Activated CD8-positive, alpha-beta memory T cell treated with anti-CD3 and anti-CD28 coated beads, Interleukin-2, amount 50 U/mL, for 48 hours (primary cell): ENCODE measurements at places on chromosomes 2 and 18.
A peak's percentile ranks its signal among the peaks of the same experiment; 100 is the strongest.

DNA sequence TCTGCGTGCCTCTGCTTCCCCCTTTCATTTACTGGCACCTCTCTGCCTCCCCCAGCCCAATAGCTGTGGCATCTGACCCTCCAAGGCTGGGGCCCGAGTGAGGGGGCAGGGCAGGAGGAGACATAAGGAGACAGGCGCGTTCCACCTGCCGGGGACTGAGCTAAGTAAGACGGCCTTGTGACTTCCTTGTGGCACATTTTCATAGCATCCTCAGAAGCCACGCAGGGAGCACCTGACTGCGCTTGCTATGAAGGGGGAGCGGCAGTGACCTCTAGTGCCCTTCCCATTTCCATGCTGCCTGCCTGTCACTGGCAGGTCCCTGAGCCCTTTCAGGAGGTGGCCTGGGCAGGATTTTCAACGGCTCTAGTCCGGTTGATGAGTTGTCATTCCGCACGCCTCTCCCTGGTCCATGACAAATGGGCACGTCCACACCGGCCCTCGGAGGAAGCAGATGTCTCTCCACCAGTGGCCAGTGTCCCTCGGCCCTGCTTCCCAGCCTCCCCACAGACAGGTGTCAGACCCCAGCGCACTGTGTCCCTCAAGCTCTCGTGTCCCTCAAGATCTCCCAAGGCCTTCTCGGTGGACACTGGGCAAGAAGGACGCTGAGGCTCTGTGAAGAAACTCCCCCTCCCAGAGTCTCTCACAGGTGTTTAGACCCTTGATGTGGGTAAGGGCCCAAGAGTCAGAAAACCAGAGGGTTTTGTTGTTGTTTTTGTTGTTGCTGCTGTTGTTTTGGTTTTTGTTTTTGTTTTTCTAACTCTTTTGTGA lies 42.7 kb downstream of the CYP26B1 start:
- DNase-seq: peak; percentile 15

DNA sequence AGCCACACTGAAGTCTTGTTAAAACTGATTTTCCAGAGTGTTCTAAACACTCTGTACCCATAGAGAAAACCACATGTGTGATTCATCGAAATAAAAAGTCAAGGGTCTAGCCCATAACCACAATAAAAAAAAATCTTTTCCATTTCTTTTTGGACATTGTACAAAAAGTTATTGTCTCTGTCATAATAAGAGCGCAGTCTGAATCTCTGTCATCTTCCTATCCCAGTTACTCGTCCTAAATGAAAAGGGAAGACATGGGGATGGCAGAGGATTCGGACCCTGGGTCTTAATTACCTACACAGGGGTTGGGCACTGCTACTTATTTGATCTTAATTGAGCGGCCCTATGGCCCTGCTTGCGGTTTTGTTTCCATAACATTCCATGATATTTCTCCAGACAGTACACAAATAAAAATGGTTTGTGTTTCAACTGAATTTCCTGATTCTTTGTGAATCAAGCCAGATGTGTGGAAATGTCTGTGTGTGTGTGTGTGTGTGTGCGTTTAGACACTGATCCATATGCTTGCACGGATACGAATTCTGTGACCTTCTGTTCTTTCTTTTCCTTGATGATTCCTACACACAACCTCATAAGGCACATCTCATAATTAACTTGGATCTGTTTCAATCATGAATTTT lies 133.4 kb upstream of the SPATS2L start:
- no peak for DNase-seq

DNA sequence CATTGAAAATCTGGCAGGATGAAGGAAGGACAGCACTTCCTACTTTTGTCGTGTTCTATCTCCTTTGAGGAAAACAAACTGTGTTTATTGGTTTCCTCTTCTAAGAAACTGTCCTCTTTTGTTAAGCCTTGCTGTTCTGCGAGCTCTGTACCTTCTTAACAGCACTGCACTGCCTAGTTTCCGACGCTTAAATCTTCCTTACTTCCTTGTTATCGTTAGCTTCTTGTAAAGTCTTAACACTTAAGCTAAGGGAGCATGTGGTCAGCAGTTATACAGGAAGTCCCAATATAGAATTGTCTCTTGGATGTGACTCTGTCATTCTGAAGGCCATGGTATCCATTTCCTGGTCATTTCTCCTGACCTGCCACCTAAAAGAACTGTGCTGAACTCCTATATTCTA lies 552.8 kb upstream of the NRP2 start:
- no peak for DNase-seq

- no peak for DNase-seq
Measured at GRCh38 chr2:71069376-71069775, 928 bp downstream of the NAGK start.

DNA sequence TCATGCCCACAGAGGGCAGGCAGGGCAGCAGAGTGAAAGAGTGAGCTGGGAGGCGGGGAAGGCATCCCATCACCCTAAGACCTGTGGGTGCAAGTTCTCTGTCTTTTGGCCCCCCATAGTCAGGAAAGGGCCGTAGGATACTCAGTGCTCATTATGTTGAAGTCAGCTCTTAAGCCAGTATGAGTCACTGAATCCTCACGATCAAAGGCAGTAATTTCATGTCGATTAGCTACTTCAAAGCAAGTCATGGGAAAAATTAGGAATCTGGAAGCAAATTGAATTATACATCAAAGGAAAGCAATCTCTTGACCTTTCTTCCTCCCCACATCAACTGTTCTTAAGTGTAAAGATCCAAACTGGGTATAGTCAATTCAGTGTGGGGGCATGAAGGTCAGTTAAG lies 178.9 kb downstream of the FHOD3 start:
- DNase-seq: no peak

DNA sequence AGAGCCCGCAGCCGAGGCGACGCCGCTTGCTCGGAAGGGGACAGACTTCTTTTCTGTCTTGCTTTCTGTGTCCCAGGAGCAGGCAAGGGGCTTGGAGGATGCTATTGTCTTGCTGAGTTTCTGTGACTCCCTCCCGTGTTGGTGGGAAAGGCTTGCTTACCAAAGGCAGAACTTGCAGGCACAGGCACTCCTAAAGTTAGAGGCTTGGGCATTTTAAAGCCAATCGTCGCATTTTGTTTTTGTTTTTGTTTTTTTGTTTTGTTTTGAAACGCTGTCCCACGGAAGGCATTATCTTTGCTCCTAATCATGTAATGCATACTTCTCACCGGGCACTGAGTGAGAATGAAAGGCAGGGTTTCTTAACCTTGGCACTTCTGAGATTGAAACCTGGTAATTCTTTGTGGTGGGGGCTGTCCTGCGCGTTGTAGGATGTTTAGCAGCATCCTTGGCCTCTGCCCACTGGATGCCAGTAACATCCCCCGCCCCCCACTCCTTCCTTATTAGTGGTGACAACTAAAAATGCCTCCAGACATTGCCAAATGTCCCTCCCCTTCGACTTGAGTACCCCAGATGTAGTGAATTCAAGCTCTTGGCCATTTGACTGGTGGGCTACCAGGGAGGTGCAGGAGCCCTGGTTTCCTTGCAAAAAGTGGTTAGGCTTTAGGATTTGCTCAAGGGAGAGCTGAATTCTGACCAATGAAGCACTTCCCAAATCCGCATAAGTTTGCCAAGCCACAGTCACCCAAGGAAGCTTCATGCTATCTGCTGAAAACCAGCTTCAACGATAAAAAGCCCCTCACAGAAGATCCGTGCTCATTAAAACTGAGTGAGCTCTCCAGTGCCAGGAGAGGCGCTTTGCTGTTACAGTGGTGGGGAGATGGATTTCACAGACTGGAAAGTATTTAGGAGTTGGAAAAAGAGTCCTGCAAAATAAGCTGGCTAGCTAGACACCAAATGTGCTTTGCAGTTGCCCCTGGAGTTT lies 1.2 kb downstream of the ANTXR1 start:
- no peak for DNase-seq
